ENCODE measurements at places on chromosomes 2 and 18. TPM values are rescaled to one million over a fixed set of nuclear protein-coding genes. Genes with fewer than 3 reads are reported as not detected.

POTEI gene
- total RNA-seq: not detected

IL36B gene
- not detected for total RNA-seq

GNAL gene
- 0.04 TPM for total RNA-seq

MRO gene
- 0.18 TPM for total RNA-seq

SPIRE1 gene
- 8.1 TPM for total RNA-seq

Measured in CD8-positive, alpha-beta memory T cell (primary cell).